ENCODE measurements at places on chromosomes 12 and 14.

DNA sequence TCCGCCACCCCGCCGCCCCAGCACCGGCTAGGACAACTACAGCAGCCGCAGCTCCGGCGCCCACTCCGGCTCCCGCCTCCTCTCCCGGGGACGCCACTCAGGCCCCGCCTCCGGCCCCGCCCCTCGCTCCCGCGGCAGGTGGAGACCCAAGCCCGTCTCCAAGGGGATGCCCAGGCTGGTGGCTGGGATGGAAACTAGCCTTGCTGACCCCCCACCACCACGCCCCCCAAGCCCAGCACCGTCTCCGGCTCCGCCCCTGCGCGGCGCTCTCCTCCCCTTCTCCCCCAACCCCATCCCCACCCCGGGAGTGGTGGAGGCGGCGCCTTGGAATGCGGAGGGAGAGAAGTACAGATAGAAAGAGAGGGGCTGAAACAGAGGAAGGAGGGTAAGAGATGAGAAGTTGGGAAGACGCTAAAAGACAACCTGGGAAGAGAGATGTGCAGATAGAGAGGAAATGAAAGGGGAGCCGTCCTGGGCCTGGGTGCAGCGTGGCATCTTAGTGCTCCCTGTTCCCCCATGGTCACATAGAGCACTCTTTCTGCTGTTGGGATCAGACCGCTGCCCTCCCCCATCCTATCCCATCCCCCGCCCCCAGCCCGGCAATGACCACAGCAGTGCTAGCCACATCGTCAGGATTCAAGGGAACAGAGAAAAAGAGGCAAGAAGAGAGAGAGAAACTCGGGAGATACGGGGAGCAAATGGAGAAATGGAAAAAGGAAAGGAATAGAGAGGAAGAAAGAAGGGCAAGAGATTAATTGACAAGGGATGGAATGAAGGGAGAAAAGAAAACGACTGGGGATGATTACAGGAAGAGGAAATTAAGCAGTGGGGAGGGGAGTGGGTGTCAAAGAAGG is at the start of gene ITGA7:
ITGA7 (minus strand) TSS at position 64 of the 854 bp plus-strand sequence. CDS start 222 bp downstream, outside the sequence.
- peak; percentile 72 for DNase-seq

DNA sequence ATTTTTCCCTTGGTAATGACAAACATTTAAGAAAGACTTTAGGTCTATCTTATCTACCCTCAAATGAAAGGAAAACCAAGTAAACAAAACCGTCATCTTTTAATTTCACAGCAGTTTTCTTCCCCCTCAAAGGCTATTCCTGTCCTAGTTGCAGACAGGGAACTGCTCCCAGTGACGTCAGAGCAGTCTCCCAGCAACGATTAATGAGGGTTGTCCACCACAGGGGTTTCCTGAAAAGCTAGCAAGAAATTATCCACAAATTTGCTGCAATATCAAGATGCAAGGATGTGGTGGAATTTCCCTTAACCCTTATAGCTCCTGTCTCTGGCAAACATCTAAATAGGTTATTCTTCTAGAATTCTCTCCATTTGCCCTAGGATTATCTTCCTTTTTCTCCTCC is 89.1 kb upstream of the STAC3 start:
- DNase-seq = no peak

GRCh38 chr12:111842556-111843396 is 748 bp downstream of the MAPKAPK5 start:
- DNase-seq = no peak

DNA sequence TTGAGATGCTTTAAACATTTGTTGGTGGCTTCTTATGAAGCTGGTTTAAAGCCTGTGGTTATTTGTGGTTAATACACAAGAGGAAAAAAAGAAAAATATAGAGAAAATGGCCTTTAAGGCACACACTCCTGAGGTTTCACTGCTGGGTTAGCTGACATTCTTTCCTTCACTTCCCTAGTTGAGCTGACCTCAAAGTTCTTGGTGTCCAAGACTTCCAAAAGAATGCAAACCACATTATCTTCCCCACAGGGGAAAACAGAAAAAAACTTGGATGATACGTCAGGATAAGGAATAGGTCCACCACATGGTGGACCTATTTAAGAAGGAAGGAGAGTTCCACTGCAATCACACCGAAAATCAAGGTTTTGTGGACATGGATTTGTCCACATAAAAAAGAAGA is 94.3 kb downstream of the SLC25A21 start:
- no peak for DNase-seq

DNA sequence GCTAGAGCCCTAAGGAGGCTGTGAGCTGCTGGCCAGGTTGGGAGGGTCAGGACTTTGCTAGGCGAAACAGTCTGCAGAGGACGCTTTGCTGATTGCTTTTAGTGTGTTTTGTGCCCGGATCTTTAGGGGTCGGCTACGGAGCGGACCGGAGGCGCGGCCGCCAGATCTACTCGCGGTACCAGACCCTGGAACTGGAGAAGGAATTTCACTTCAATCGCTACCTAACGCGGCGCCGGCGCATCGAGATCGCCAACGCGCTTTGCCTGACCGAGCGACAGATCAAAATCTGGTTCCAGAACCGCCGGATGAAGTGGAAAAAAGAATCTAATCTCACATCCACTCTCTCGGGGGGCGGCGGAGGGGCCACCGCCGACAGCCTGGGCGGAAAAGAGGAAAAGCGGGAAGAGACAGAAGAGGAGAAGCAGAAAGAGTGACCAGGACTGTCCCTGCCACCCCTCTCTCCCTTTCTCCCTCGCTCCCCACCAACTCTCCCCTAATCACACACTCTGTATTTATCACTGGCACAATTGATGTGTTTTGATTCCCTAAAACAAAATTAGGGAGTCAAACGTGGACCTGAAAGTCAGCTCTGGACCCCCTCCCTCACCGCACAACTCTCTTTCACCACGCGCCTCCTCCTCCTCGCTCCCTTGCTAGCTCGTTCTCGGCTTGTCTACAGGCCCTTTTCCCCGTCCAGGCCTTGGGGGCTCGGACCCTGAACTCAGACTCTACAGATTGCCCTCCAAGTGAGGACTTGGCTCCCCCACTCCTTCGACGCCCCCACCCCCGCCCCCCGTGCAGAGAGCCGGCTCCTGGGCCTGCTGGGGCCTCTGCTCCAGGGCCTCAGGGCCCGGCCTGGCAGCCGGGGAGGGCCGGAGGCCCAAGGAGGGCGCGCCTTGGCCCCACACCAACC is 1.5 kb downstream of the HOXC6 start:
- DNase-seq = no peak

DNA sequence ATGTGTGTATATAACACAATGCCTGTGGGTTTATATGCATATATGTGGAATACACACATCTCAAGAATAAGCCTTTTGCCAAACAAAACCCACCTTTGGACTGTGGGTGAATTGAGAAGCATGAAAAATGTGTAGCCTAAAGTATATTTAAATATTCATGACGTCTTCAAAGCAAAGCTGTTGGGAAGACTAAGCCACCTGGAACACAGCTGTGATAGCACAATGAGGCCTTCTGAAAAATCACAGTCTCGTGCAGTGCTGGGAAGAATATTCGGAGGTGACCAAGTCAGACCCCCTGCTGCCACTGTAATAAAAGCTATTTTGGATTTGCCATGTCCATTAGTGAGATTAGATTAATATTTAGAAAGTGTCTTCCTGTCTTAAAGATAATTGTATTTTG is 51.5 kb downstream of the SUDS3 start:
- no peak for DNase-seq

DNA sequence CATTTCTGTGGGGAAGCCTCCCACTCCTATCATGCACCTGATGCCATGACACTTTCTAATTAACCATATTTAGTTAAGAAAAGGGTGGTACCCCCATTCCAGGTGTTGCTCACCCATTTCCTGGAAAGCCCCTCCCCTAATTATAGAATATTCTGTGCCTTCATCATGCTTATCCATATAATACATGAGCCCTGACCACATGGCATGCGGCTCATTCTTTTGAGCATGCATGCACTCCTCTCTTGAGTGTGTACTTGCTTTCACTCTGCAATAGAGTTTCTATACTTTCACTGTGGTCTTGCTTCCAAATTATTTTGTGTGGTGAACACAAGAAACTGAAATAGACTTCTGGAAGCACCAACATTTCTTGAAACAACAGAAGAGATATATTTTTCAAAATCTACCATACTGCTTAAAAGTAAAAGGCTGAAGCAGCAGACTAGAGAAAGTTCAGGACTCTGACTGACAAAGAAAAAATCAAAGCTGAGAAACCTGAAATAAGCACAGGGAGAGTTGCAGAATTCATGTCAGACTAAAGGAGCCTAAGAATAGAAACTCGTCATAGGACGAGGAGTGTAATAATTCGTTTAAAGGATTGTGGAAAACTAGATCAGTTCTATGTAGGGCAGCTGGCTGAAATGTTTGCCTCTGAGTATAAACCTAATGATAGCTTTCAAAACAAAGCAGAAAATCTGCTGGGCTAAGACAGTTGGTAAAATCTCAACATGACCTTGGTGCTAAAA is 144.8 kb downstream of the KITLG start:
- DNase-seq = no peak

- no peak for DNase-seq
Observed at GRCh38 chr12:69115951-69116350, 123.4 kb upstream of the CPSF6 start.

- no peak for DNase-seq
Observed at GRCh38 chr12:93050026-93050747, 121.1 kb upstream of the EEA1 start.

DNA sequence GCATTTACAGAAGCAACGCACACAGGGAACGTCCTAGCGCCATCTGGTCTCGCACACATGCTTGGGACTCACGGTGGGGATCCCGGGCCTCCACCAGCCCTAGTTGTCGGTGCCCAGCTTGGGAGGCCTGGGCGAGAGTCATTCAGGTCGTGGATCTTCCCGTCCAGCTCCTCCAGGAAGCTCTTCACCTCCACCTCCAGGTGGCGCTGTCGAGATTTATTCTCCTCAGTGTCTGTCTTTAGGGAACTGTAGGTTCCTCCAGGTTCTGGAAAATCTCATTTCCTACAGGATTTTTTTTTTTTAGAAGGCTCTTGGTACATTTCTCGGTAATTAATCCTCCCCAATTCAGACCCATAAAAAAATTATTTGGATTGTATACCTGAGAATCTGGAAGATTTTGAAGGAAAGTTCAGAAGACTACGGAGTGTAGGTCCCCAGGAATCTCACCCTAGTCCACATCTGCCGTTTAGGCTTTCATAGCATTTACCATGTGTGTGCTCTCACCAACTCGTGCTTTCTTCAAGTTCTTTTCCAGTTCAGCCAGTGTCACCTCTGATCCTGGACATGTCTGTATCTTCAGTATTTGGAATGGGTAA is 910.0 kb downstream of the TMEM121 start:
- peak; percentile 10 for DNase-seq

DNA sequence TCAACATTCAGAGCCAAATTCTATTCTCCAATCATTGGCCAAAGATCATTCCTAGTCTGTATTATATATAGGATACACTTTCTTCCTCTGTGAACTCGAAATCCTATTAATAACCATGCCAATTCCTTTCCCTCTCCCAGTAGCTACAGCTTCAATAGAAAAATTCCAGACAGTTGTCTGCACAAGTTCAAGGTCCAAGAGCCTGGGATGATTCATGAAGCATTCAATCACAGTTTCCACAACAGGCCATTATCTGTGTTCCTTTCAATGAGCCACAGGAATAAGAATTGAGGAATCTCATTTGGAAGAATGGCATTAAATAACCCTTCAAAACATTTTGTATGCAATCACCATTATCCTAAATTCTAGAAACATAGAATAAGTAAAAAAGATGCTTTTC is 437.4 kb downstream of the RMST start:
- no peak for DNase-seq

GRCh38 chr12:121989276-121990113 is 32.2 kb upstream of the BCL7A start:
- DNase-seq = no peak

GRCh38 chr12:88628856-88629509 is 48.7 kb upstream of the KITLG start:
- no peak for DNase-seq

- DNase-seq = no peak
Observed at GRCh38 chr12:102964872-102965271, 7.4 kb downstream of the ASCL1 start.

GRCh38 chr14:94880876-94881275 is 111.0 kb upstream of the GSC start:
- no peak for DNase-seq

GRCh38 chr12:62466018-62466593 is 520 bp upstream of the MON2 start:
- peak; percentile 65 for DNase-seq

DNA sequence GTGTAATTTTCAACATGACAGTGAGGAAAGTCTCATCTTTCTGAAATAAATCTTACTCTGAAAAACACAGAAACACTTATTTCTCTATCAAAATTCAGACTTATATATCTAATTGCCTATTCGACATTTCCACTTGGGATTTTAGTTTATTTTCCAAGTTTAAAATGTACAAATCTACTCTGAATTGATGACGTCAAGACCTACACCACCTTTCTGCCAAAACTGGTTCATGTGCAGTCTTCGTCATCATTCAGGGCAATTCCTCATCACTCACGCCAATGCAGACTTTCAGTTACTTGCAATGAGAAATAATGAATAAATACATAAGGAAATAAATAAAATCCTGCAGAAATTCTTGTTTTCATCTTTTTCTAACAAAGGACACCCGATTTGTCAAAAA is 843.8 kb downstream of the C12orf50 start:
- no peak for DNase-seq

GRCh38 chr12:108322998-108323397 is 16.1 kb downstream of the CMKLR1 start:
- DNase-seq = no peak

DNA sequence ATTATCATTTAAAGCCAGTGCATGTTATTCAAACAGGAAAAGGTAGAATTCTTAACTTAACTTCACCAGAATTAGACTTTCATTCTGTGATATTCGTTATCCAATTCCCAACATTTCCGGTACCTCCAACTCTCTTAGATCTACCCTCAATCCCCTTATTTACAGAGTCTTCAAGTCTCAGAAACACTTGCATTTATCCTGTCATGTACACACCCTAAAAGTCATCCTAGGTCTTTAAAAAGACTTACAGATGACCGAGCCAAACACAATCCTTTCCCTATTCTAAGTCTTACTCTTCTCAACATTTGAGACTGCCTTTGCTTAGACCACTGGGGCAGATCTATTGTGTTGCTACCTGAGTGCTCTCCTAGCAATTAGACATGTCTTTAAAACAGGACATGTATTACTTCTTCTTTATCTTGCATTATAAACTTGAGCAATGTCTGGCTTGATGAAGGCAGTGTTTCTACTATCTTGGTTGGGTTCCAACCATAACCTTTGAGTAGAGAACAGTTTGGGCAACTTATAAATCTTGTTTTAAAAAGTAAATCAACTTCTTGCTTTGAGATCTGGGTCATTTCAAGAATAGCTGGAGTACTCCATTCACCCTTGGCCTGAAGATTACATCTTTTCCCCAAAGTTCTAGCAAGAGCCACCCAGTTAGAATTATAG is 140.6 kb upstream of the PLEKHG7 start:
- no peak for DNase-seq

- no peak for DNase-seq
Observed at GRCh38 chr12:96421014-96421413, 20.8 kb upstream of the CDK17 start.

GRCh38 chr12:4956054-4956453 is 46.3 kb downstream of the KCNA1 start:
- DNase-seq = no peak

Measured in germinal center (tissue), 1 donor.